Activated CD4-positive, alpha-beta memory T cell treated with anti-CD3 and anti-CD28 coated beads, Interleukin-2, amount 10 ng/mL, durations not matched to agents 7 days and 5 days (primary cell): ENCODE measurements at places on chromosomes 7 and 10.
A peak's percentile ranks its signal among the peaks of the same experiment; 100 is the strongest.

- DNase-seq, result peak; percentile 68
Observed at GRCh38 chr7:16223963-16224707, 197.2 kb downstream of the CRPPA start.

- no peak for DNase-seq
Observed at GRCh38 chr10:101021239-101021638, 9.7 kb downstream of the PDZD7 start.

GRCh38 chr7:45699726-45700390 lies 125.7 kb downstream of the ADCY1 start:
- no peak for DNase-seq

DNA sequence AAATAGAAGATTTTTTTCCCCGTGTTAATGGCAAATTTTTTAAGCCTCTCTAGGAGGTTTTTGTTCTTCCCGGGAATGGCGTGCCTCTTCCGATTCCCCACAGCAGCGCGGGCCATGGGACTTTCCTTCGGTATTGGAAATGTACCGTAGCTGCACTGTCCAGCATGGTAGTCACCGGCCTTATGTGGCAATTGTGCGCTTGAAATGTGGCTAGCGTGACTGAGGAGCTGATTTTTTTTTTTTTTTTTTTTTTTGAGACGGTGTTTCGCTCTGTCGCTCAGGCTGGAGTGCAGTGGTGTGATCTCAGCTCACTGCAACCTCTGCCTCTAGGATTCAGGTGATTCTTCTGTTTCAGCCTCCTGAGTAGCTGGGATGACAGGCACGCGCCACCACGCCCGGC lies 938 bp upstream of the TCTN3 start:
- DNase-seq, result no peak

- no peak for DNase-seq
Observed at GRCh38 chr10:69230128-69230527, 10.0 kb downstream of the HKDC1 start.

- no peak for DNase-seq
Observed at GRCh38 chr7:43560742-43561330, 22.1 kb upstream of the STK17A start.
